NCI-H226 (cell line): ENCODE measurements at places on chromosomes 5 and 9.
A peak's percentile ranks its signal among the peaks of the same experiment; 100 is the strongest.

DNA sequence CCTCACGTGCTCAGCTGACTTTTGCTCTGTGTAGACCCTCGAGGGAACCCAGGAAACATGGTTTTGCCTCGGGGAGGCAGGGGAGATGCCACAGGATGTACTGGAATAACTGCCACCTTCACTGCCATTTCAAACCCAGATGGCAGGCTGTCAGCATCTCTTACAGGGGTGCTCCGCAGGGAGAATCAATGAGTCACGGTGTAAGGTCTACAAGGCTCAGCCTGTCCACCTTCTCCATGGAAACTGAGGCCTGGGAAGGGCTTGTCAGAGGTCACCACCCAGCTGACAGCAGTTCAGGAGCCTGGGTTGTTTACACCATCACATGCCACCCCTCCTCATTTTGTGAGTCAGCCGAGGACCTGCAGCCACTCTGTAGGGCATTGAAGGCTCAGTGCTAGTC, 30.8 kb downstream of the DAB2IP start:
- DNase-seq, result no peak

DNA sequence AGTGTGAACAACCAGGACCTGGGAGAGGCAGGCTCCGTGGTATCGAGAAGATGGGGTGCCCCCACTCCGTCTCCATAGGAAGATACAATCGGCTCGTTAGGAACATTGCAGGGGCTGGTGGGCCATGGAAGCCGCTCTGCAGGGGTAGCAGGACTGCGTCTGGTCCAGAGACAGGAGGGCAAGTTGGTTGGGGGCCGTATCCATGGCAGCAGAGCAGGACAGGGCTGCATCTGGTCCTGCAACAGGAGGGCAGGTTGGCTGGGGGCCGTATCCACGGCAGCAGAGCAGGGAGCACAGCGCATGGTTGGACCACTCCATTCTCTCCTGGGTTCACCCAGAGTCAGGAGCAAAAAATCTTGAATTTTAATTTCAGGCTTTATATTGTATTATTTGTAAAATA, 98.2 kb downstream of the ANKRD33B start:
- no peak for DNase-seq

DNA sequence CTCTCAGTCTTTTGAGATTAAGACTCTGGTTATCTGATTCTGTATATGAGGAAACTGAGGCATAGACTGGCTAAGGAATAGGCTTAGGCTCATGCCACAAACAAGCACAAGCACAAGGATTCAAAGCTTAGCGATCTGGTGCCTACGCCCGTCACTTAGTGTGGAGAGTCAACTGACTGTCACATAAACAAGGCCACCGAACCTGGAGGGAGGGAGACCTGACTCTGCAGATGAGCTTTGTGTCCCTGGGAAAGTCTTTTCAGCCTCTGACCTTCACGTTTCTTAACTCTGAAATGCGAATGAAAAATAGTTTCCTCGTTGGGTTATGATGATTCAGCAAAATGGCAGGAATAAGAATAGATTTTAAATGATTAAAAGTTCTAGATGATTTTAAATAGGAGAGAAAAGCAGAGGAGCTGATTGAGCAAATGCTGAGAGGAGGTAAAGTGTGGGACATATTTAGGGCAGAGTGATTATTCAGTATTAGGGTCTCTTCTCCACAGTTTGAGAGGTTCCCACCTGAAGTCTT, 135.4 kb downstream of the GRIA1 start:
- no peak for DNase-seq

GRCh38 chr9:36748322-36748899, 175.7 kb downstream of the MELK start:
- DNase-seq, result no peak

GRCh38 chr5:28084069-28084468, 1045.7 kb upstream of the CDH9 start:
- DNase-seq, result no peak

DNA sequence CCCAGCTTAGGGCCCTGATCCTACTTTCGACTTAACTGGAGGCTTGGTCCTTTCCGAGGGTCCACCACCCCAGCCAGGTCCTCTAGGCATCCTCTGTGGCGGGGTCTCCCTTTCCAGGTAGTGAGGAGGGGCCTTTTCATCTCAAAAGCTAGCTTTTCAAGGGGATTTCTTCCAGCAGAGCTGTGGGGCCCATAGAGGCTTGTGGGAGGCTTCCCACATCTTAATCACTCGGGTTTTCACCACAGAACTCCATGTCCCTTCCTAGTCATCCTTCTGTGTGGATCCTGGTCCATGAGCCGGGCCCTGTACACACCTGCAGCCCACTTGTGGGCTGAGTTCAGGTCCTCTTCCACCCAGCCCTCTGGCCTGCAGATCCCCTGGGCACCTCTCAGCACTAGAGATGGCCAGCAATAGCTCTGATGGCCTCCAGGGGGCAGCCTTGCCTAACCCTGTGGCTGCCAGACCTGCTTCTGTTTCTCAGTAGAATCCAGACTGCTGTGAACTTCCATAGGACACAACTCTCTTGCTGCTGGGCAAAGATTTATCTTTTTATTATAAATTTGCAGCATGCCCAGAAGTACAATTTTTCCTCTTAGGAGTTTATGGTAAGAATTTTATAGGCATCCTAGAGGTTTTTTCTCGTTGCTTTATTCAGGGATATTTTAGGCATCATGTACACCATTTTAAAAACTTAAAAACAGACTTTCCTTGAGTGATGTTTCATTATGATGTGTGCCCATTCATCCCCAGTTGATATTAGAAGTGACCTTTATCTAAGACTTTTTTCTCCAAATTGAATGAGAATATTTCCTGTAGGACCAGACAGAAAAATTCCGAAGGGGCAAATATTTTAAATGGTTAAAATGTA, 208.9 kb downstream of the TRIO start:
- peak; percentile 29 for DNase-seq

DNA sequence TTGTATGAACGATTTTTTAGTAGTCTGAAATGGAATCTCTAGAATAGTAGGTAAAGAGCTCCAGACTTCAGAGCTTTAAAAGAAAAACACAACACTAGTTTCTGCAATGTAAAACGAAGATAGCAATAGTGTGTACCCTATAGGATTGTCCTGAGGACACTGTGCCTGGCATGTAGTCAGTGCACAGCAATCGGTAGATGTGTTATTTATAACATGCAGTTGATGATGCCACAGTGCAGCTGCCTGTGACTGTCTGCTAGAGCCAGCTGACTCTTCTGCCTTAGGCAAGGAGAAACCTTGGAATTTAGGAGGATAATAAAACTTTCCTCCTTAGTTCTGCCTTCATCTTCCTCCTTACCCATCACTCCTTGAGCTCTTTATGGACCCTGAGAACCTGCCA, 27.7 kb upstream of the TMOD1 start:
- no peak for DNase-seq

DNA sequence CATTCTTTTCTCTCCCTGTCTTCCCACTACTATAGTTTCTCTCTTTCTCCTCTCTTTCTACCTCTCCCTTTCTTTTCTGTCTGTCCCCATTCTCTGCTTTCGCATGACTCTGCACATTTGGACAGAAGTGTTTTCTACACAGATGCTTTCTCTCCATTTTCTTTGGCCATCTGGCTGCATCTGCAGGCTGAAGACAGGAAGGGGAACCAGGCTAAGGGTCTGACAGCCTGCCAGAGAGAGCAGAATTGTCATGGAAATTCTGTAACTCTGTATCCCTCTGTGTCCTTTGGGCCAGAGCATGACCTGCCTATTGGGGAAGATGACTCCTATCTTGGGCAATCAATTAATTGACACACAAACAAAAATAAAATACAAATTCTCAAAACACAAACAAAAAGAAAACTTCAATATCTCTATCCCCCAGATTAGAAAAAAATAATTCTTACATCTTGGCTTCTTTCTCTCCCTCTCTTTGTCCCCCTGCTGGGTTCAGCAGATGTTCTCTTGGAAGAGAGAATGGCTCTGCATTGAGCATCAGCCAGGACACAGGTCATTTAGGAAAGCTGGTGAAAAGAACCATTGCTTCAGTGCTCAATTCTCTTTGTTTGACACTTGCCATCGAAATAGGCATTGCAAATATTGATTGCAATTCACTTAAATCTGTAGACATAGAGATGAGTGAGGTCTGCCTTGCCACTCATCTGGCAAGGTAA, 415.9 kb upstream of the KLF4 start:
- DNase-seq, result no peak
